ENCODE measurements at places on chromosomes 2 and 18. TPM values are rescaled to one million over a fixed set of nuclear protein-coding genes. Genes with fewer than 3 reads are reported as not detected.

Gene DSG3
- 0.05 TPM for total RNA-seq

Gene MOCOS
- 12.1 TPM for total RNA-seq

Gene SLC5A7
- not detected for total RNA-seq

Gene C2orf81
- 6.5 TPM for total RNA-seq

Gene TRMT61B
- 12.8 TPM for total RNA-seq

Gene FHOD3
- total RNA-seq: 4.0 TPM

Gene ERMN
- total RNA-seq: not detected

Gene NFATC1
- total RNA-seq: 20.8 TPM

DNA sequence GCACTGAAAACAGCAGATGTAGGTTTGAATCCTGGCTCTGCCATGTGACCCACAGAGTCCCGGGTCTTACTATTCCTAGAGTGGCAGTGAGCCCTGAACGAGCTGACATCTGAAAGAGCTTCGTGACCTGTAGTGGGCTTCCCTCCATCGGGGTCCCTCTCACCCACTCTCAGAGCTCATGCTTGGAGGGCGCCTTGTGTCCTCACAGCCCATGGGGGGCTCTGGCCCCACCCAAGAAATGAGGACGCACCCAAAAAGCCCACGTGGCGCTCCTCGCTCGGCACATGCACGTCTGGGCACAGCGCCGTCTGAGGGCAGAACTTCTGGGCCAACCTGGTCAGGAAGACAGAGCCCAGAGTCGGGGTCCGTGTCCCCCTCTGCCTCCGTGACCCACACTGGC is 23.7 kb downstream of the LBH start:
- no peaks in the 10 kb centered on the region for H3K4me1 ChIP-seq
- H3K27me3 ChIP-seq: no peaks in the 10 kb centered on the region
- H3K4me3 ChIP-seq: no peak overlapping the region

DNA sequence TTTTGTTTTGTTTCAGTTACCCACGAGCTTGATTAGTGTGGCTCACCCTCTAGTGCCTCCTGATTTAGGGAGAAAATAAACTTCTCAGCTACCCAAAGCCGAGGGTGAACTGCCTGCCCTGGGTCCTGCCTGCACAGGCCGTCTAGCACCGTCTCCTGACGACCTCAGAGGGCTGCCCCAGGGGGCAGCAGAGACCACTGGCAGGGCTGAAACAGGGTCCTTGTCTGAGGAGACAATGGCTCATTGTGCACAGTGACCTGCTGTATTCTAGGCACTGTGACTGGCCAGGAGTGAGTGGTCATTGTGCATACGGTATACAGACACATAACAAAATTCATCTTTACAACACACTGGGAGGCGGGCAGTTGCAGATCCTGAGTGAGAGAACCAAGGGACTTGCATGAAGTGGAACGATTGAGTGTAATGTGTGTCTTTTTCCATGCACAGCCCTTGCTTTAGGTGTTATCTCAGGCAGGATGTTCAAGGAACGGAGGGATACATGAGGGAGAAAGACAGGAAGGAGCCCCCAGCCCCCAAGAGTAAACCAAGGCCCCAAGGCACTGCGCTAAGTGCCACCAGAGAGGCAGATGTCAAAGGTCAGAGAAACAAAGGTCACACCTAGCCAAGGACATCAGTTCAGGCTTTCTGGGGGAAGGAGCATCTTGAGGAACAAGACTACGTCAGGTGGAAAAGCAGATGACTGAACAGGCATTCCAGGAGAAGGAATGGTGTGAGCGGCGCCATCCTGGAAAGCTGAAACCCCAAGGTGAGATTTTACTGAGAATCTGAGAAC is 421.3 kb downstream of the LPIN1 start:
- no peak for DNase-seq
- no peaks in the 10 kb centered on the region for H3K27me3 ChIP-seq
- no peak overlapping the region for H3K4me3 ChIP-seq
- H3K4me1 ChIP-seq: peaks cover 6% of the 10 kb centered on the region

GRCh38 chr2:173216668-173217067 is 138.0 kb upstream of the CDCA7 start:
- no peaks in the 10 kb centered on the region for H3K4me1 ChIP-seq
- no peak for DNase-seq
- no peaks in the 10 kb centered on the region for H3K27me3 ChIP-seq
- H3K36me3 ChIP-seq: no peaks in the 10 kb centered on the region

GRCh38 chr2:55899881-55900280 is 23.7 kb downstream of the EFEMP1 start:
- no peak overlapping the region for H3K27ac ChIP-seq
- H3K4me3 ChIP-seq: no peak overlapping the region
- DNase-seq: no peak
- H3K4me1 ChIP-seq: peaks cover 12% of the 10 kb centered on the region

DNA sequence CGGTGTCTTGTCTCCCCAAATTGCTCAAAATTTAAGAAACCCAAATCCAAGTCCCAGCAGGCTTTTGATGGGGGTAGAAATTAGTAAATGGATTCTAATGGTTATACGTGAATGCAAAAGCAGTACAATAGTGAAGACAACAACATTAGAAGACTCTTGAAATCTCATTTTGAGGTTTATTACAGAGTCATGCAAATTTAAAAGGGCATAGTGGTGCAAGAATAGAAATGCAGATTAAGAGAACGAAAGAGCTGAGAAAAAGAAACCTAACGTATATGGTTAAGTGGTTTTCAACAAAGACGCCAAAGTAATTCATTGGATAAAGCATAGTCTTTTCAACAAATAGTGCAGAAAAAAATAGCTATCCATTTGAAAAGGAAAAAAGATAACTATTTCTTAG is 33.2 kb upstream of the CXXC1 start:
- H3K4me3 ChIP-seq: no peak overlapping the region
- no peaks in the 10 kb centered on the region for H3K36me3 ChIP-seq
- no peak overlapping the region for H3K27ac ChIP-seq
- no peaks in the 10 kb centered on the region for H3K27me3 ChIP-seq
- H3K4me1 ChIP-seq: no peaks in the 10 kb centered on the region

- no peak overlapping the region for H3K27ac ChIP-seq
- H3K4me1 ChIP-seq: no peaks in the 10 kb centered on the region
- H3K4me3 ChIP-seq: no peak overlapping the region
- no peaks in the 10 kb centered on the region for H3K36me3 ChIP-seq
- H3K27me3 ChIP-seq: no peaks in the 10 kb centered on the region
- no peak for DNase-seq
Measured at GRCh38 chr2:2016651-2017311, 272.5 kb upstream of the PXDN start.

DNA sequence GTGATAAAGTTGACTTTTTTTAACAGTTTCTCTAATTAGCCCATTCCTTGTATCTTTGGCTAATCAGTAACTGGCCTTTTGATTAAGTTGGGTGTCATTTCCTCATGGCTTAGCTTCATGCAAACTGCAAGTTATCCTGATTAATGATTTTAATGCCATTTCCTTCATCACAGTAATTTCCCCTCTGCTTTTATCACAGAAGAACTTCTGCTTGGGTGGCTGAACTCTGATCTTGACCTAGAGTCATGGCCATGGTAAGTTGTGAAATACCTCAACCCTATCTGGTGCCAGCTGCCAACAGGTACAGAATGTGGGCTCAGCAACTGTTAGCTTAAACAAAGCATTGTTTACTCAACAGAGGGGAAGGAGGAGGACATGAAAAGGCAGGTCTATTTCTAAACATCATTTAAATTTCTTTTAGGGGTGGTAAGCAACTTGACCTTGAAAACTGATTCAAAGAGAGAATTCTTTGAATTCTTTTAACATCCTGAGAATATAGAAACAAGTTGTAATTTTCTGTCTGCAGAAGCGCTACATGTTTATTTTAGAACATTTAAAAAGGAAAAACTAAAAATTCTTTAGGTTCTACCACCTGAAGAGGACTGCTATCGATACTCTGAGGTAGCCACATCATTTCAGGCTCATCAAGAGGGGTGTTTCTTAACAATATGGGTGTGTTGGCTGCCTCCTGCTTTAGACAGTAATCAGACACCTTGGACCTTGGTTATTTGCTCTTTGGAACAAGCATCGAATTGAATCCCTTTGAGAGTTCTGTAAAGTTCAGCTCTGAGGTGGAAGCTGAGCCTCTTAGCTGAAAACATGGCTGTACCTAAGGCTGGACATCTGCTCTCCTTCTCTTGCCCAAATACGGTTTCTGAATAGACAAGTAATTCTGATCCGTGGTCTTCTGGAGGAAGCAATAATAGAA is 39.7 kb downstream of the ANXA4 start:
- peaks cover 51% of the 10 kb centered on the region for H3K4me1 ChIP-seq
- H3K27ac ChIP-seq: no peak overlapping the region
- no peak for DNase-seq
- no peaks in the 10 kb centered on the region for H3K36me3 ChIP-seq

DNA sequence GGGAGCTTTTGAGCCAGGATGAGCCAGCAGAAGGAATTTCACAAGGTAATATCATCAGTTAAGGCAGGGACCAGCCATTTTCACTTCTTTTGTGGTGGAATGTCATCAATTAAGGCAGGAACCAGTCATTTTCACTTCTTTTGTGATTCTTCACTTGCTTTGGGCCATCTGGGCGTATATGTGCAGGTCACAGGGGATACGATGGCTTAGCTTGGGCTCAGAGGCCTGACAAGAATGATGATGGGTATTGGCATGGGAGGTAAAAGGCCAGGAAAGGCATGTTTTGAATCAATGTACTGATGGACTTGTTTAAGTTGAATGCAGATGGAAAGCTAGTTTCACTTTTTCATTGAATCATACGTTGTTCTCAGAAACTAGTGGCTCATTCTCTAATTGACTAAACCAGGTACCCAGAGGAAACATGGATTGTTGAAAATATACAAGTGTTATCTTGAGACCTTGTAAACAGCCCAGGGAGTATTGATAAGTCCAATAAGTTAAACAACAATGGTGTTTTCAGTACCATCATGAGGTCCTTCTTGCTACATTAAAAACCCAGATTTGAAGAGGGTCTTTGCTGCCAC is 1672.5 kb upstream of the DDX18 start:
- H3K27me3 ChIP-seq: no peaks in the 10 kb centered on the region
- no peak overlapping the region for H3K4me3 ChIP-seq
- no peak overlapping the region for H3K27ac ChIP-seq
- no peaks in the 10 kb centered on the region for H3K4me1 ChIP-seq

DNA sequence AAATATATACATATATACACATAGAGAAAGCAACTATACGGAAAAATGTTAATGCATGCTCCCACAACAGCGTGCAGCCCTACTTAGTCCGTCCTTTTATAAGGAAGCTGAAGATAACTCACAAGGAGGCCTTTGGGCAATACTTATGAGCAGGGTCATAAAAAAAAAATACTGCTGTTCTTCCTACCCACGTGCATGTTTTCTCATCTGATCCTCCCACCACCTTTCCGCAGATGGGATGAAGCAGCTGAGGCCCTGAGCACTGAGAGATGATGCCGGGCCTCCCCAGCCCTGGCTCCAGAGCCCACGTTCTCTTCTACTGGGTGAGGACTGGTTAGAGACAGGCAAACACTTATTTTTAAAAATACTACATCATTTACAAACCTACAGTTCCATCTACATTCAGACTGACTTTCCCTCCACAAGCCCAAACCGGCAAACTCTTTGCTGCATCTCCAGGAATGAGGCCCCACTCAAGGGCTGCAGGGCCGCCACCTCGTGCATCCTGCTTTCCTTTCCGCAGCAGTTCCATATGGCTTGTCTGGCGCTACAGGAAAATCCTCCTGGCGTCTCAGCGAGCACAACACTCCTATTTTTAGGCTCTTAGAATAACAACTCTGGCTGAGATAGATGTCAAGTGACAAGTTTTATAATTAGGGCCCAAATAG is 41.6 kb downstream of the TBC1D8 start:
- H3K27ac ChIP-seq: no peak overlapping the region
- no peaks in the 10 kb centered on the region for H3K36me3 ChIP-seq
- no peaks in the 10 kb centered on the region for H3K27me3 ChIP-seq
- H3K4me1 ChIP-seq: peaks cover 49% of the 10 kb centered on the region
- no peak for DNase-seq
- no peak overlapping the region for H3K4me3 ChIP-seq

Measured in HCT116 (cell line).